ENCODE measurements at places on chromosomes 3 and 15. TPM values are rescaled to one million over a fixed set of nuclear protein-coding genes. Genes with fewer than 3 reads are reported as not detected.

DNA sequence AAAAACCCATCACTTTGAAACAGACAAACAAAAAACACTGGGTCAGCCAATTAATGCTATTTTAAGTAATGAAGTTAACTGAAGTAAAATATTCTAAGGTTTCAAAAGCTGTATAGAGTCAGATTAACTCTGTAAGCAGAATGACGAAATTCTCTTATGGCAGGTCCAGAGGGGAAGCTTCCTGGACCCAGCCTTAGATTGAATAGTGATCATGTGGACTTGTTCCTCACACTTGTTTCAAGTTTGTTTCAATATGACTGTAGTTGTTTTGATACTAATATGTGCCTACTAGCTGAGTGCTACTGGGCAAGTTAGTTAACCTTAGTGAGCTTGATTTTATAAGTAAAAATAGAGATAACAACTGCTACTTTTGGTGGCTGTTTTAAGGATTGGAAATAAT lies 32.6 kb downstream of the PLS1 start:
- ATAC-seq = no peak

- ATAC-seq = no peak
These were observed 13.0 kb downstream of the PLD1 start for GRCh38 chr3:171797265-171797679.

GRCh38 chr3:30231277-30232141 lies 374.9 kb upstream of the TGFBR2 start:
- peak; percentile 42 for ATAC-seq

GRCh38 chr3:10290481-10291176 lies 2.1 kb downstream of the GHRL start:
- ATAC-seq = no peak

- ATAC-seq = no peak
These were observed 108.2 kb upstream of the MBNL1 start for GRCh38 chr3:152160350-152161011.

DNA sequence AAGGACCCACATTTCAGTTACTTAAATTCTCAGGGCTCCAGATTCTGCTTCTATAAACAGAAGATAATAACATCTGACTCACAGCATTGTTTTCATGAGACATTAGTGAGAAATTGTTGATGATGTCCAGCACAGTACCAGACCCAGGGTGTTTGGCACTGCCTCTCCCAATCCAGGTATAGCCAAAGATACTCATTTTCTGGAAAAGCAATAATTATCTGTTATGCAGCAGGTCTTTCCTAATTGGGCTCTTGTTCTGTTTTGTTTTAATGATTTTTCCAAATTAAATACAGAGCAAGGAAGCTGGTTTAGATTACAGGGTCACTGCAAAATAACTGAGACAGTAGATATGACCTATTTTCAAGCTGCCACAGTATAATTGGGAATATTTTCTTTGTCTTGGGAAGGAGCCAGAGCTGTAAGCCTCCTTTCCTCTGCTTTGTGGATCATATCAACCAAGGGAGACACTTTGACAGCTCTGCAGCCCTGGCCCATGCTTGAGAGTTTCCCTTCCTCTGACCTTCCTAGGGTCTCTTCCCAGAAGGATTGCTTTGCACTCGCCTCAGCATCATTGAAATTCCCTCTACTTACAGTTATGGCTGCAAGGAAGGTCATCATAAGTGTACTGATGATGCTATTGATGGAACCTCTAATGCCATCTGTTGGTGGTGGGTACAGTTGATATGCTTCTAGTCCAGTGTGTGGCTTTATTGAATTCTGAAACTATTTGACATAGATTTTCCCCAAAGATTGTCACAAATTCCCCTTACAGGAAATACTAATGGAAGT lies 522.4 kb upstream of the ADAMTS9 start:
- no peak for ATAC-seq

- no peak for ATAC-seq
These were observed 530.0 kb downstream of the EPHB1 start for GRCh38 chr3:135325096-135325495.

GRCh38 chr3:190595807-190596206 lies 81.9 kb downstream of the IL1RAP start:
- ATAC-seq = no peak

- ATAC-seq = no peak
These were observed 70.4 kb upstream of the KY start for GRCh38 chr3:134721214-134721613.

DNA sequence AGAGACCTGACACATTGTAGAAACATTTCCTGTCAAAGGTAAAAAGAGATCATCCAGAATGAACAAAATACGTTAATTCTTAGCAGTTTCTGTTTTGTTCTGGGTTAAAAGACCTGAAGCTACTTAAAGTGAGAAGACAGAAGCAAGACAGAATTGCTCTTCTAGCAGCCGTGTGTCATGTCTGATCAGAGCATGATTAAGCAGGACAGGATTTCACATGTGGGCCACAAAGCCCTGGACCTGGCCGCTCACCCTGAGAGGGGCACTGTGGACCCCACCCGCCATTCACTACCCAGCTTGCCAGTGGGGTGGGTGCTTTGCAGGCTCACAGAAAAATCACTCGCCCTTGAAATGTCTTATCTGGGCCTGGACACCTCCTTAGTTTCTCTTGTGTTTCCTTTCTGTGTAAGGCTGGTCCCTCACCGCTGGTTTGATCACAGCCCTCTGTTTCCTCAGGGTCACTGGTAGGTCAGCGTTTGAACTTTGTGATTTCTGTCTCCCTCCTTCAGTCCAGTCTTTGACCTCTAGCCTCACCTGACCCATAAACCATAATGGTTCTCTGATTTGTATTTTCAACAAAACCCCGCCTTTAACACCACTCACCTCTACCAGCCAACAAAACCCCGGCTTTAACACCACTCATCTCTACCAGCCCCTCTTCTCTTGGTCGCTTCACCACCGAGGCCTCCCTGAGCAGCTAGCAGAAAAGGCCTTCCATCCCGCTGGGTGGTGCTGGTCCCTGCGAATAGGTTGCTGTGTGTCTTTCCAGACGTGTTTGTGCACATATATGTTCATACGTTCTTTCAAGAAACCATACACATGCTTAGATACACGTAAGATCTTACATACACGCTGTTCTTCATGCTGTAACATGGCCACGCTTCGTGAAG lies 185.0 kb downstream of the OR4M2 start:
- ATAC-seq = no peak

DNA sequence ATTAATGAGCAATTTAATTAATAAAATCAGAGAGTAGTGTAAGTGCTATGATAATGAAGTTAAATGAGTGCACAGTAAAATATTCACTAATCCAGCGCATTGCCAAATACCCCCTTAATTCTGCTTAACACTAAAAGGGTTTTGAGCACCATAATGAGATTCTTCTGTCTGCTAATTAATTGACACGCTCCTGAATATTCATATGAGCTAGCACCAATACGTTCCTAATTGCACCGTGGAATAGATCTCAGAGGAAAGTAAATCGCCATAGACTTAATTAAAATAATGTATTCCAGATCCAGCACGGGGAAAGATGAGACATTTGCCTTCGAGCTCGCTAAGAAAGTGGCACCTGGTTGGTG lies 9.6 kb upstream of the FOXB1 start:
- ATAC-seq = no peak

DNA sequence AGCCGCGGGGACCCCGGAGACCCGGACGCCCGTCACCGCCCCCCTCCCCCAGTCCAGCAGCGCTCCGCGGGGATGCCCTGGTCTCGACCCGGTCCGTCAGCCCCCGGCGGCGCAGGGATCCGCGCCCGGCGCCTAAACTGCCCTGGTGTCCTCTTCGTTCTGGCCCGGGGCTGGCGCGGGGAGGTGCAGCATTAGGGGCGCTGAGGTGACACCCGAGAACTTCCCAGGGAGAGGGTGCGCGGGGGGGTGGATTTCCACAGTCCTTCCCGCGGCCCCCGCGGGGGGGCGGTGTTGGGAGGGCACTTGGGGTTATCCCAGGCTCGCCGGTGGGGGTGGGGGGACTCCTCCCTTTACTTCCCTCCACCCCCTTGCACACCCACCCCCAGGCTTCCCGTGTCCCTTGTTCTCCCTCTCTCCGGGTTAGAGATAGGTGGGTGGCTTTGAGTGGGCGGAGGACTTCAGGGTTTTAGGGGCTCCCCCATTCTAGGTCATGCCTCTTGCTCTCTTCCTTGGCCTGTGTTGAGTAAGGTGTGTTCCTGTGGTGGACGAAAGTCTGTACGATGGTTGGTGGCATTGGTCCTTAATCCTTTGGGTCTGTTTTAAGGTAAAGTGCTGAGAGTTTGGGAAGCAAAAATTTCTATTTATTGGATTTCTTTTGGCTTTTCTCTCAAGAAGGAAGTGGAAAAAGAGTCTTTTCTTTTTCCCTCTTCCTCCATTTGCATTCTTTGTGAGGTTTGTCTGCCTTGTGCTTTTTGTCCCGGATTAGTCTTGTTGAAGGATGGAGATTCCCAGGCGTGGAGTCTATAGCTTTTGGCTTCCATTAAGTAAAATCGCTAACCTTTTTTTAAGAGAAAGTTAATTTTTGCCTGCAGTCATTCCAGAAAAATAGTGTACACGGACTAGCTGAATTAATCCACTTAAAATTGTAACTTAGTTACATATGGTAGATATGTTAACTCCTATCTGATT lies 811 bp downstream of the SKIL start:
- peak; percentile 9 for ATAC-seq

The TMEM158 gene
- total RNA-seq = 8.5 TPM

The CACNA2D2 gene
- 0.31 TPM for total RNA-seq

The CMSS1 gene
- total RNA-seq = 17.8 TPM

The GOLGA8A gene
- 6.0 TPM for total RNA-seq

The CFAP100 gene
- total RNA-seq = not detected
